Suprapubic skin (tissue), 4 donors: ENCODE measurements at places on chromosomes 11 and 22.
A peak's percentile ranks its signal among the peaks of the same experiment; 100 is the strongest.

DNA sequence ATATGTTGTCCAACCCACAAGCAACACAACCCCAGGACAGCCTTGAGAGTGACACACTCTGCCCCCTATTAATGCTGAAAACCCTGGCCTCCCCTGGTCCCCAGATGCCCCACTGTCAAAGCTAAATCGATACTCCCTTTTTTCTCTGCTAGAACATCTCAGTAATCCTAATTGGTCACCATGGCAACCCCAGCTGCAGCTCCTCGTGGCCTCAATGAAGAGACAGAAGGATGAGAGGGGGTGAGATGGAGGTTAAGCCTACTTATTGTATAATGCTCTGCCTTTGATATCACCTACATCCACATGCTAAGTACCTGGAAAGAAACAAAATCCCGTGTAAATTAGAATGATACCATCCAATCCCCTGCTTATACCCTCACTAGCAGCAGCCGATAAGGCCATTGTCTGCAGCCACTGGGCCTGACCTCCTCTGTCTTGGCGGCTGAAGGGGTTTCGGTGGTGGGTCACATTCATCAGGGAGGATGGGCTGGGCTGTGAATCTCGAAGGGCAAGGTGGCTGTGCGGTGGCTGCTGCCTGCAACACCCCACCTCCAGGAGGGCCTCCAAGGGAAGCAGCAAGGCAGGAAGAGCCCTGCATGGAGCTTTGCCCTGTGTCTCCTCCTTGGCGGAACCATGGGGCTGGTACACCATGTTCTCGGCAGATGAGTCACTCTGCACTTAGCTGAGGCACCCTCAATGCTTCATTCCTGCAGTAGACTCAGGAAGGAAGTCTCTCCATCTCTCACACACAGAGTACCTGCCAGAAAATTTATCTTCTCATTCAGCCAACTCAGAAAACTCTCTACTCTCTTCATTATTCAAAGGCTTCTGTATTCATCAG, 399.5 kb downstream of the BUD13 start:
- no peaks in the 10 kb centered on the region for H3K4me1 ChIP-seq
- no peak overlapping the region for H3K27ac ChIP-seq
- peaks cover 2% of the 10 kb centered on the region for H3K27me3 ChIP-seq
- H3K4me3 ChIP-seq: no peak overlapping the region
- DNase-seq: no peak
- H3K36me3 ChIP-seq: no peaks in the 10 kb centered on the region

- H3K27me3 ChIP-seq: no peaks in the 10 kb centered on the region
- H3K4me3 ChIP-seq: no peak overlapping the region
- H3K27ac ChIP-seq: no peak overlapping the region
- DNase-seq: no peak
- H3K4me1 ChIP-seq: no peaks in the 10 kb centered on the region
These were observed 12.5 kb downstream of the TAF1D start for GRCh38 chr11:93728792-93729128.

DNA sequence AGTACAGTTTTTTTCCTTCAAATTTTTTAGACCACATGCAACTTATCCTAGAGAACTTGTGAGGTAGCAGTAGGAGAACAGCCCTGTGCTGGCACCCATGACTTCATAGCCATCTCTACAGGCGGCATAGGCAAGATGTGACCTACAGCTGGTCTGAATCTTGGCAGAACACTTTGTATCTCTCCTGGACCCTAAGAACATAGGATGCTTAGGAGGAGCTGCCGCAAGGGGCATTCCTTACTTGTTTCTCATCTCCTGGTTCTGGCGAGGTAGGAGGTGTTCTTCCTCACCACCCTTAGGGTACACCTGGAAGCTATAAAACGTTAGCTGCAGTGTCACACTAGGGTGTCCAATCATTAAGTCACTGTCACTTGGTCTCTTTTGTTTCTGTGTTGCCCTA, 16.4 kb downstream of the CWC15 start:
- no peak overlapping the region for H3K27ac ChIP-seq
- no peak overlapping the region for H3K4me3 ChIP-seq
- no peak for DNase-seq
- H3K27me3 ChIP-seq: no peaks in the 10 kb centered on the region
- no peaks in the 10 kb centered on the region for H3K4me1 ChIP-seq

- peak overlapping the region; percentile 64 for H3K4me3 ChIP-seq
- peaks cover 32% of the 10 kb centered on the region for H3K4me1 ChIP-seq
- peaks cover 7% of the 10 kb centered on the region for H3K36me3 ChIP-seq
These were observed 2.4 kb downstream of the FADS1 start for GRCh38 chr11:61814247-61814957.

DNA sequence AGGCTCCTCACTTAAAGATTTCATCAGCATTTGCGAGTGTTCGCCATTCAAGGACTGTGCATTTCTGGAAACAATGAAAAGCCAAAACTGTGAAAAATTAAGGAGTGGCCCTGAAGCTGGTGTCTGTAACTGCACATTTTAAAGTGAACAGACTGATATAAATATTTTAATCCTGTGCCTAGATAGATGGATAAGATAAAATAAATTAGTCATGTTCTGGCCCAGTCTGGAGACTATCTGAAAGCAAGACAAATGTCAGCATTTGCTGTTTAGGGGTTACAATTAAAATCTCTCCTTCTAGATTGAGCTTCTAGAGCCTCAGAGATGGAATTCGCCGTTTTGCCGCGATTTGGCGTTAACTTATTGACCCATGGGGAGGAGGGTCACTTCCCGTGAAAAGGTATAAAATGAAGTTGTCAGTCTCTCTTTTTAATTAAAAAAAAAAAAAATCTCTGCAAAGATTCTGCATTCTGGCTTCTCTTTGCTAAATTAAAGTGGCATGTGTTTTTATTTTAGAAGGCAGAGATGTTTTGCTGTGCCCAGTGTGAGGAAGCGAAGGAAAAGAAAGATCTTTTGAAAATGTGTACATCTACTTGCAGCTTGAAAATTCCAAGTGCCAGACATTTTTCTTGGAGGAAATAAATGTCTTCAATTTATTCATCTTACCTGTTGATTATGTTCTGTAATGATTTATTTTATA, 79.7 kb upstream of the WNT7B start:
- DNase-seq: peak; percentile 65
- H3K27ac ChIP-seq: peak overlapping the region; percentile 98
- peak overlapping the region; percentile 83 for H3K4me3 ChIP-seq
- no peaks in the 10 kb centered on the region for H3K27me3 ChIP-seq

DNA sequence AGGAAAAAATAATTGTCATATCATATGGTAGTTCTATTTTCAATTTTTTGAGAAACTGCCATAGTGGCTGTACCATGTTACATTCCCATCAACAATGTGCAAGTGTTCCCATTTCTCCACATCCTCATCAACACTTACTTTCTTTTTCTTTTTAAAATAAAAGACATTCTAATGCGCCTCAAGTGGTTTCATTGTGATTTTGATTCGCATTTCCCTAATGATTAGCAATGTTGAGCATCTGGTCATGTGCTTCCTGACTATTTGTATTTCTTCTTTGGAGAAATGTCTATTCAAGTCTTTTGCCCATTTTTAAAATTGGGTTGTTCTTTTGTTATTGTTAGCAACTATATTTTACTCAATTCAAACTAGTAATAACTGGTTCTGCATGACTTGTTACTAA, 8.4 kb downstream of the MCHR1 start:
- DNase-seq: no peak
- H3K4me3 ChIP-seq: no peak overlapping the region
- H3K27me3 ChIP-seq: no peaks in the 10 kb centered on the region
- peaks cover 7% of the 10 kb centered on the region for H3K4me1 ChIP-seq

- DNase-seq: no peak
- no peak overlapping the region for H3K27ac ChIP-seq
- H3K4me3 ChIP-seq: no peak overlapping the region
- peaks cover 13% of the 10 kb centered on the region for H3K27me3 ChIP-seq
- no peaks in the 10 kb centered on the region for H3K36me3 ChIP-seq
These were observed 174.7 kb upstream of the B3GAT1 start for GRCh38 chr11:134586726-134587125.

DNA sequence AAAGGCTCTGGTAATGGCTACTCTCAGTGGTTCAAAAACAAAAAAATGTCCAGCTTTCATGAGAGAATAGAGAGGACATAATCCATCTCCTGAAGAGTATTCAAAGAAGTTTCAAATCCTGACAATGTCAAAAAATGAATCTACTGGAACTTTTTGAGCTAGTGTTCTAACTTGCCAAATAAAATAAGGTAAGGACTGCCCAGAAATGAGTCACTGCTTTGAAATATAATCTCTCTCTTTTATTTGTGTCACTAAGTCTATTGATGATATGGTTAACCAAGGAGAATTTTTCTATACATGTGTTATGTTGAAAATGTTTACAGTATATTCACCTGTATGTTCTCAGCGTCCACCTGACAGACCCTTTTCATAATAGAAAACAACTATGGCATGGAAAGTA, 3.4 kb downstream of the GUCY1A2 start:
- H3K36me3 ChIP-seq: no peaks in the 10 kb centered on the region
- peaks cover 34% of the 10 kb centered on the region for H3K27me3 ChIP-seq
- H3K4me1 ChIP-seq: peaks cover 20% of the 10 kb centered on the region
- no peak overlapping the region for H3K4me3 ChIP-seq

DNA sequence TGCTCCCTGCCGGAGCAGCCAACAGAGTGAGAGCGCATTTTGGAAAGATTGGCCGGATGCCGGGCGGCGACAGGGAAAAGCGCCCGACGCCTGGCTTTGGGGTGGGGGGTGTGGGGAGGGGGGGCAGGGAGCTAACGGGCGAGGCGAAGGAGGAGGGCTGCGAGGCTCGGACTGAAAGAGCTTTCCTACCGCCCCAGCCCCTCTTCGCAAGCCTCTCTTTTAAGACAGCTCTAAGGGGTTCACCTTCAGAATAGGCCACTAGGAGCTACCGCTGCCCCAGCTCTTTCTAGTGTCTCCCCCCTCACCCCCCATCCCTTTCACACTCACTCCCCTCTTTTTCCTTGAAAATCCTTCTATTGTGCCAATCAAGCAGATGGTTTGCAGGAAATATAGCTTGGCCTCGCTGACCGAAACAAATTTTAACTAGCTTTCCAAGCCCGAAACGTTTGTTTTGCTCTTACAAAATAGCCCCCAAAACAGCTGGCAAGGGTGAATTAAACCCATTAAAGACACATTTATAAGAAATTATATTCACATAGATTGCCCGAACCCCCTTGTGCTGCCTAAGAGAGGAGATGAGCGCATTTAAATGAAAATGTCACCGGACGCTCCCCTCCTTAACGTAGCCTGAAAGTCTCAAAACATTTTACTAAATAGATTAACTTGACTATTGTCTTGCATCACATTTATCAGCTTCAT, 3.7 kb upstream of the DBX1 start:
- H3K27ac ChIP-seq: no peak overlapping the region
- H3K4me1 ChIP-seq: peaks cover 25% of the 10 kb centered on the region
- peaks cover 99% of the 10 kb centered on the region for H3K27me3 ChIP-seq
- H3K4me3 ChIP-seq: peak overlapping the region; percentile 29
- H3K36me3 ChIP-seq: no peaks in the 10 kb centered on the region
- no peak for DNase-seq

GRCh38 chr11:106461148-106461691, 383.8 kb downstream of the AASDHPPT start:
- no peaks in the 10 kb centered on the region for H3K27me3 ChIP-seq
- H3K4me3 ChIP-seq: no peak overlapping the region
- no peak for DNase-seq

- DNase-seq: no peak
- no peaks in the 10 kb centered on the region for H3K36me3 ChIP-seq
- H3K4me3 ChIP-seq: peak within 1 kb of the TSS; percentile 49
- peaks cover 40% of the 10 kb centered on the region for H3K4me1 ChIP-seq
These were observed at the start of gene SLC15A3 for GRCh38 chr11:60951904-60952741. Gene SLC15A3, minus strand, starts transcription at chr11:60952176. Its CDS starts 625 bp downstream, at chr11:60951551.

DNA sequence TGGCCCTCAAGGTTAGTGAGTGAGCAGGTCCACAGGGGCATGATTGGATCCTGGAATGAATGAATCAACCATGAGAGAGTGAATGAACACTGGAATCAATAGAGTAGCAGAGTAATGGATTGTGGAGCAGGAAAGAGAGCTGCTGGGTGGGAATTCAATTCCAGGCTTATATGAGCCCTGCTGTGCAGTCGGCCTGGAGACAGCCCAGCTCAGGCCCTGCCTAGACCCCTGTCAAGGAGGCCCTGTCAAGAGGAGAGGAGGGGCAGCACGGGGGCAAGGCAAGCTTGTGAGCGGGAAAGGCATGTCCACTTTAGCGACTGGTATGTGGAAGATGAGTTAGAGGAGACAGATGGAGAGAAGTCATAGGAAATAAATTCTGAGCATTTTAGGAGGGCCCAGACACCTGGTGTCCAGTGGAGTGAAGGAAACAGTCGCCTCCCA, 1.3 kb upstream of the FOLR1 start:
- no peak for DNase-seq
- H3K4me1 ChIP-seq: no peaks in the 10 kb centered on the region
- H3K36me3 ChIP-seq: no peaks in the 10 kb centered on the region
- no peaks in the 10 kb centered on the region for H3K27me3 ChIP-seq
- no peak overlapping the region for H3K4me3 ChIP-seq
- no peak overlapping the region for H3K27ac ChIP-seq

- H3K4me3 ChIP-seq: no peak overlapping the region
- H3K27ac ChIP-seq: no peak overlapping the region
- DNase-seq: peak; percentile 34
- no peaks in the 10 kb centered on the region for H3K4me1 ChIP-seq
- H3K36me3 ChIP-seq: no peaks in the 10 kb centered on the region
These were observed 647.3 kb downstream of the TBC1D22A start for GRCh38 chr22:47409539-47410275.

DNA sequence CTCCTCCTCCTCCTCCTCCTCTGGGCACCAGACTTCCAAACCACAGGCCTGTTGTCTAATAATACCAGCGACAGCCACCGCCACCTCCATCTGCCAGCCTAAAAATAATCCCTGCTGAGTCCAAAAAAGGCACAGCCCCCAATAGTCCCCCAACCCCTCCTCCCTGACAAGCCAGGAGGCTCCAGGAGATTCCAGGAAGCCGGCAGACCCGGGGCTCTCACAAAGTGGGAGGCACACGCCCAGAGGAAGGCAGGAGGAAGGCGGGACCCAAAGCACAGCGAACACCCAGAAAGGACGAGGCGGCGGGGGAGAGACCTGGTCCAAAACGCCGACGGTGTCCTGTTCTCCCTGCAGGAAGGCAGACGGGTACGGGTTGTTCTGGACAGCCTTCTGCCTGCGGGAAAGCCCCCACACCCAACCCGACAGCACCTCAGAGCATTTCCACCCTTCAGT, 5.9 kb downstream of the IGSF9B start:
- H3K36me3 ChIP-seq: no peaks in the 10 kb centered on the region
- H3K27me3 ChIP-seq: peaks cover 60% of the 10 kb centered on the region
- no peak overlapping the region for H3K27ac ChIP-seq
- H3K4me1 ChIP-seq: peaks cover 57% of the 10 kb centered on the region
- no peak for DNase-seq

DNA sequence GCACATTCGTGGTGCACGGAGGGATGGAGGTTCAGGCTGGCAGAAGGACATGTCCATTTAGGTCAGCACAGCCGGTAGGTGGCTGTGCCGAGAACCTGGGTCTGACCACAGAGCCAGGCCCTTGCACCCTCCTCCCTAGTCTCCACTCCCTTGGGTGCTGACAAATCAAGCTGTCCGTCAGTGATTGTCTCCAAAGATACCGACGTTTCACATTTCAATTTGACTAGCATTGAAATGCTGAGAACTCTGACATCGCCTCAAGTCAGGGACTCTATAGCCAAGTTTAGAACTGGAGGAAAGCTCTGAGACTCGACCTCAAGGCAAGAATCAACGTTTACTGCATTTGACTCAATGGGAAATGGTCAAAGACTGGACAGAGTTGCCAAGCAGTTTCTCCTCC, 1321.1 kb downstream of the TBC1D22A start:
- no peak for DNase-seq
- H3K4me3 ChIP-seq: no peak overlapping the region
- peaks cover 7% of the 10 kb centered on the region for H3K27me3 ChIP-seq
- peaks cover under 1% of the 10 kb centered on the region for H3K4me1 ChIP-seq
- no peak overlapping the region for H3K27ac ChIP-seq

GRCh38 chr11:18394928-18395734, 768 bp downstream of the LDHA start:
- peak overlapping the region; percentile 70 for H3K4me3 ChIP-seq
- H3K4me1 ChIP-seq: peaks cover 44% of the 10 kb centered on the region
- DNase-seq: no peak
- peaks cover 34% of the 10 kb centered on the region for H3K36me3 ChIP-seq
- H3K27ac ChIP-seq: peak overlapping the region; percentile 99
